ENCODE measurements at places on chromosomes 3 and 15.

DNA sequence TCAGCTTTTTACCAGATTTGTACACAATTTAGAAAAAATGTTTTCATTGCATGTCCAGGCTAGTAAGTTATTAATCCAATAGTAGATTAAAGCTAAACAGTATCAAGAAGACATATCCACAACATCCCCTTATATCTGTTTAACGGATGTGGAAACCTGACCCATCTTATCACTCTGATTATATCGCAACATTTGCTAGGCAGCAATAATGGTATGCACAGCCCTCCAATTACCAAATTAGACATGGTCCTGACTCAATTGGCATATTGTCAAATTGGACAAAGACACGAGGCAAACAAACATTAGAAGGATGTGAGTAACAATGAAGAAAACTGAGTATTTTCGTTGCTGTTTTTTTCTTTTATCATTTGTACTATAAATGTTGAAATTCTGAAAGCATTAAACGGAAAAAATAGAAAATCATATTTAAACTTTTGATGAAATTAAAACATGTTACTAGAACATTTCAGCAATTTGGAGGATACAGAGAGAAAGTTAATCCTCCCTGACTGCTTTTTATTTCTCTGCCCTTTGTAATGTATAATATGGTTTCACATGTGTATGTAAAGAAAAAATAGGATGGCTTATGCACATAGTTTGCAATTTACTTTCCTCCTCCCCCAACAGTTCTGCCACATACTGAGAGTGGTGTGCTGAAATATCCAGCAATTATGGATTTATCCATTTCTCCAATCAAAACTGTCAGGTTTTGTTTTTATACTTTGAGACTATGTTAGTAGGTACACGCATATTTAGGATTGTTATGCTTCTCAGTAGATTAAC, 633.7 kb downstream of the ZIC1 start:
- no peak for DNase-seq

DNA sequence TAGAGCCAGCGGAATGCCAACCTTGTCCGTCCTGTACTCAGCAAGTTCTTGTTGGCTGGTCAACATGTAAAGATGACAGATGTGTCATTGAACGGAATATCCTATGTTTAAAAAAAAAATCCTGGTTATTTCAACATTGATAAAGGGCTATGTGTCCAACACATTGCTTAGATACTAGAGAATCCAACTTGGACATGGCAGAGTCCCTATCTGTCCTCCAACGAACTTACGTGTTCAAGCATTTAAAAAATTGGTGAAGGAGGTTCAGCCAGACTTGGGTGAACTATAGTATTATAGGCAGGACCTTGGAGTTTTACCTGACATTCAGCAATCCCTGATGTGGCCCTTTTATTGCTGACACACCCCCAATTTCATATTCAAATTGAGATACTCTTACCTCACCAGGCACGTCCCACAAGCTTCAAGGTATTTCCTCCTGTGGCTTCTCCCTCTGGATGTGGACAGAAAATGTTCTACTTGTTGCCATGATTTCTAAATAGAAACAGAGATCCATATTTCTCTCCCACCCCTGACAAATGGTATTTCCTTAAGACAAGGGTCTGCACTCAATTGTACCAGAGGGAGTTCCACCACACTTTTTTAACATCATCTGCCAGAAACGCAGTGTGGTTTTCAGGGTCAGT, 207.7 kb upstream of the TPM1 start:
- no peak for DNase-seq

- DNase-seq, result no peak
Observed at GRCh38 chr3:197846491-197846890, 55.4 kb downstream of the LRCH3 start.

DNA sequence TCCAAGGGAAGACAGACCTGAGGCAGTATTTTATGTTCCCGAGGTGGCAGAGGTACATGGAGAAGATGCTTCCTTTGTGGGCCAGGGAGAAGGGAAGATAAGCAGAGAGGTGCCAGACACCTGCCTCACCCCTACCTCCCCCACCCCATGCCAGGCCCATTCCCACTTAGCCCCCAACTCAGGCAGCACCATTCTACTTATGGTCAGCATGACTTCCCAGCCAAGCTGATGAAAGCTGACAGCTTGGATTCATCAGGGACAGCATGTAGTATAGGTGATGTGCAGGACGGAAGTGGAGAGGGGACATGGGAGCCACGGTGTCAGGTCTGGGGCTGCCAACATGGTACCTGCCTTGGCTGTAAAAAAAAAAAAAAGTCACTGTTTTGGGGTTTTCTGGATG, 57.5 kb upstream of the CSPG4 start:
- DNase-seq, result no peak

GRCh38 chr3:50632450-50632849, 15.5 kb downstream of the MAPKAPK3 start:
- no peak for DNase-seq

DNA sequence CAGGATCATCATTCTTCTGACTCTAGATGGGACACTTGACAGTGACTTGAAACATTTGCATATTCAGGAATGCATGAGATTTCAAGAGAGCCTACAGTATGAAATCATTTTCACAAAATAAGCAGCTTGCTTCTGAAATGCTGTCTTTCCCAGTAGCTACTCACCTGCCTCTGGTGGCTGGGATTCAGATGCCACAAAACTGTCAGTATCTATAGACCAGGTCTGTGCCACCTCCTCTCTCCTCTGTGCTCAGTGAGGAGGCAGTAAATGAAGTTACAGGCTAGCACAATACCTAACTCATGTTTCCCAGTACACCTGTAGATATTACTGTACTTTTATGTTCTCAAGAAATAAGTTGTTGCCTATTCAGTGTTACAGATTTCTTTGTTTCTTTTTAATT, 64.3 kb downstream of the HMG20A start:
- no peak for DNase-seq

GRCh38 chr3:156417559-156418132, 137.3 kb downstream of the SSR3 start:
- no peak for DNase-seq

DNA sequence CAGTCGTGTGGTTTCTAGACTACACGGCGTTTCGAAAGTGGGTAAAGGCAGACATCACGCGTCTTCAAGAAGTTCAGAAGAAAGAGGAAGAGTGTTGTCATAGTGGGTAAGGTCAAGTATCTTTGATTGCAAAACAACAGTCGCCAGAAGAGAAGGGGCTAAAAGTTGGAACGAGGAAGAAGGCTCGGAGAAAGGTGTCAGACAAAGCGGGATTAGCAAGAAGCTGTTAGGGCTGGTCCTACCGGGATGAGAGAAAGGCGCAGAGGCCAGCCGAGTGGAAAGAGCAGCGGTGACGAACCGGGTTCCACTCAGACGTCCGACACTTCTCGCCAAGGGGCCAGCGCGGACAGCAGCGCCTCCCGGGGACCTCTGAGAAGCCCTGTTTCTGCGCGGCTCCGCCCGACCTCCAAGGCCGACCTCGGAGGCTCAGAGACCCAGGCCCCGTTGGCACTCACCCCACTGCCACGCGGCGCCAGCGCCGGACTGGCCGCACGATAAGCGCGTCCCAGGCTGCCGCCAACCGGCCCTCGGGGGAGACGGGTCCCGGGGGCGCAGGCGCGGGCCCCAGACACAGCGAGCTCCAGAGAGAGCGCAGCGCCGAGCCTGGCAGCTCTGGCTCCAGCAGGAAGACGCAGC, 436 bp downstream of the ADPGK start:
- DNase-seq, result peak; percentile 71
